ENCODE measurements at places on chromosomes 13 and 19.

GRCh38 chr19:56637976-56638555 is 4.9 kb upstream of the SMIM17 start:
- DNase-seq: no peak

GRCh38 chr13:32028711-32029110 is 2.9 kb upstream of the FRY start:
- no peak for DNase-seq

DNA sequence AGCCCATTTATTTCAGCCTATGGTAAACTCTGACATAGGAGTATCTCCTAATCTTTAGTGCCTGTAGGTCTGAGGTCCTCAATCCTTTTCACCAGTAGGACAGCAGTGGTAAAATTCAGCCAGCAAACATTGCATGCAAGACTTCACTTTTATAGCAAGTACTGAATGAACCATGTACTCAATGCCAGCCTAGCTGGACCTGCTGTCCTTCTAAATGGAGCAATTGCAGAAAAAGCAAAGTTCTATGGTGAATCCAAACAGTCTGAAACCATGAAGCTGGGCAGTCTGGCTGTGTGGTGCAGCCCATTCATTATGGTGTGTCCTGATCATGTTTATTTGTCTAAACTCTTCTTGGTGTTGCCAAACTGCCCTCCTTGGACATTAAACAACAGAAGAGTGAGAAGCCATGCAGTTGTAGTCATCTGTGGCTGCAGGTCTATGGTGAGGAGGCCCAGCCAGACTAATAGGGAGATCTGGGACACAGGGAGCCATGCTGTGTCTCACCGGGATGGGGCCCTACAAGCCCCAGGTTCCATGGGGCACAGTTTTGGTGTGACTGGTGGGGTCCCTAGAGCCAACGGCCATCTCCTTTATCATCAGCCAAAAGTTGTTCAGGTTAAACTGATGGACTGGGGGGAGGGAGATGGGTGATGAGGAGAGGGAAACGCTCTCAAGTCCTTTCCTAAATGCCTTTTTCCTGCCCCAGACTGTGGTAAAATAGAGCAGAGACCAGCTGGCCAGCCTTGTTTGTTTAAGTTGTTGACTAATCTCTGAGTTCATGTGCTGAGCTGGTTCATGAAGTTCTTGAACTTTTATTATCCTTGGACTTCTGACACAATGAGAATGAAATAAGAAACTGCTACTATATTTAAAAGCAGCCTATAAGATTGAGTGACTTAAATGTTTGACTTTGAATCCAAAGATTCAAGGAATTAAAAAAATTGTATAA is 20.6 kb upstream of the TNFSF11 start:
- no peak for DNase-seq

GRCh38 chr13:109372666-109373065 is 413.7 kb downstream of the IRS2 start:
- no peak for DNase-seq

DNA sequence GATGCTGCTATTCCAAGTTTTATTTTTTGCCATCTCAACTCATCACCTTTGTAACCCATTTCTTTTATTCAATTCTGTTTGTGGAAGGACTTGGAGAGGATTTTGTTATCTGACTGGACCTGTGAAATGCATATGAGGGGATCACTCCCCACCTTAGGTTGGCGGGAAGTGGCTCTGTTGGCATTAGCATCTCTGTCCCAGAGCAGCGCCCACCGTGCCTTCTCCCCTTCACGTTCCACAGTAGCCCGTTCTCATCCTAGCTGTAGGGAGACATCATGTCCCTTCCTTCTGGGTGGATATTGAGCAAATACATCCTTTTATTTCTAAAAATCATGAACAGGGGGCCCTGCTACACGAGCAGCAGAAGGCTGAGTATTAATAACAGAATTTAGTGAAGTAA is 330.4 kb downstream of the RFC3 start:
- DNase-seq: no peak

- DNase-seq: no peak
Measured at GRCh38 chr19:40400559-40400958, 10.6 kb upstream of the HIPK4 start.

- no peak for DNase-seq
Measured at GRCh38 chr19:8403098-8403819, 9.8 kb upstream of the MARCHF2 start.

DNA sequence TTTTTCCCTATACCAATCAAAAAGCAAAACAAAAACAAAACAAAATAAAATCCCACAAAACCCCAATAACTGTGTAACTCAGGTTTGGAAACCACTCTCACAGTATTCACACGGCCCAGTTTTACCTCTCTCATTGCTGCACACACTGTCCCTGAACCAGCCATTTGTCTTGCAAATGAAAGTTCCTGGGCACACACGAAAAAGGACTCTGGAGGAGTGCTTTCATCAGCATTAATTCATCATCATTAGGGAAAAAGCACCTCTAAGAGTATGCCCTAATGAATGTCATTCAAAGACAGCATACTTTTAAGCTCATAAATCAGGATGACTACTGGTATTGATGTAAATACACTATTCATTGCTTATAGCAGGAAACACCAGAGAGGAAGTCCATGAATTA is 306.3 kb downstream of the DNAJC15 start:
- no peak for DNase-seq

DNA sequence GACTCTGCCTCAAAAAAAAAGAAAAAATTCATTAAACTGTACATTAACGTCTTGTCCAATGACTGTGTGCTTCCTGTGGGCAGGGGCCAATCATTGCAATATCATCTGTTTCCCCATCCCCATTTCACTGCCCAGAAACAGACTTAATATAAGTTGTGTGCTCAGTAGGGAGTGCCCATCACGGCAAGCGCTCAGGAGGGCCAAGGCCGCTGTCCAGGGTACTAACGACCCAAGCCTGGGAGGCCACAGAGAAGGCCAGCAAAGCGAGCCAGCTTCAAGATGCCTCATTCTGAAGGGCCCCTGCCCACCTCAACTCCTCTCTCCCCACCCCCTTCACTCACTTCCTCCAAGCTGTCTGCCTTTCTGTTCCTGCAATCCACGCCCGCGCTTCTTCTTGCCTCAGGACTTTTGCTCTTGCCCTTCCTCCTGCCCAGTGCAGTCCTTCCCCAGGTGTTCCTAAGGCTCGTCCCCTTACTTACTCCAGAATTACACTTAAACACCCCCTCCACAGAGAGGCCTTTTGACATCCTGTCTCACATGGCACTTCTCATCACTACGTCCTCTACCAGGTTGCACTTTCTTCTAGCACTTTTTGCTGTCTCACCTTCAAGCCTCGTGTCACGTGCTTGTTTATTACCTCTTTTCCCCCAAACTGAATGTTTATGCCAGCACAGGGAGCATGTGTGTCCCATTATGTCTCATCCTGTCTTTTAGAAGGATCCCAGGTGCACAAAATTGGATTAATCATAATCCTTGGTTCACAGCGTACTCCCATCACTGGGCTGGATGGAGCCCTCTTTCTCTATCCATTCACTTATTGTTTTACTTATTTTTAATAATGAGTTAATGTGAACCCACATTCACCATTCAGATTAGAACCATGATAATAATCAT is 11.3 kb upstream of the POU2F2 start:
- DNase-seq: no peak

GRCh38 chr13:54347531-54347930 is 1318.9 kb downstream of the OLFM4 start:
- no peak for DNase-seq

DNA sequence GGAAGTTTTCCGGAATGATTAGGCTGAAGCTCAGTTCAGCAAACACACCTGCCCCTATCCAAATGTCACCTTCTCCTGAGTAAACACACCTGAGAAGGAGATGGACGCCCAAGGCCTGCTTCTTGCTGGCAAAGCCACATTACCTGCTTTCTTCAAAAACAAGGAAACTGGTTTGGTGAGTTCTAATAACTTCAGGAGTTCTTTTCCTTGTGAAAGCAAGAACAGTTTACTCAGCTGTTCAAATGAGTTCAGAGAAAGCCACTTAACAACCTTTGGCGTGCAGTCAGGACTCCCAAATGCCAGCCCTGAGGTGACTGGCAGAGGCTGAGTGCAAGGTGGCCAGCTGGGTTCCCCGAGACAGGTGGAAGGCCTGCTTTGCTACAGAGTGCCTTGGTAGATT is 160.5 kb downstream of the STK24 start:
- no peak for DNase-seq

GRCh38 chr13:72156760-72157159 is 289.8 kb upstream of the DACH1 start:
- no peak for DNase-seq

- no peak for DNase-seq
Measured at GRCh38 chr19:24051516-24051915, 35.5 kb upstream of the ZNF254 start.
